COR-L47 (cell line): ENCODE measurements at places on chromosomes 16 and 17.

DNA sequence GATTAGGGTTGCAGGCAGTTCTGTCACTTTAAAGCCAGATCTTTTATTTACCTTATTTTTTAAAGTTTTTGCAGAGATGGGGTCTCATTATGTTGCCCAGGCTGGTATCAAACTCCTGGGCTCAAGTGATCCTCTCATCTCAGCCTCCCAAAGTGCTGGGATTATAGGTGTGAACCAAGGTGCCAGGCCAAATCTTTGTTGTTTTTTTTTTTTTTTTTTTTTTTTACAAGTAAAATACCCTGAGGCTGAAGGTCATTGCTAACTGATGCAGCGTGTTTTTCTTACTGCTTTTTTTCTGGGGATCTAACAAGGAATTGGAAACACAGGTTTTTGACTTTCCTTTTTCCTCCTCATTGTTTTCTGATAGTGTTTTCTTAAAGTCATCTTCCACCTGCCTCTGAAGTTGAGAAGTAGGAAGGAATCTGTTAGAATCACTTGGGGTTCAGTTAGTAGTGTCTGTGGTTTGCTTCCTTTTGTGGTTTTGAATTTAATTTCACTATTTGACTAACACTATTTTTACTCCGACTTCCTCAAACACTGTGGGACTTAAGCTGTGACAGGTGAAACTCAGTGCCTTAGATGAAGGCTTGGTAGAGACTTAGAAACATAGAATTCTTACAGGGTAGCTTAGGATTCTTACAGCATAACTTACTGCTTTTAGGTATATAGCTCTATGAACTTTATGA is 22.2 kb downstream of the CLTC start:
- DNase-seq = no peak

GRCh38 chr17:69757688-69758430 is 317.2 kb upstream of the KCNJ16 start:
- no peak for DNase-seq

GRCh38 chr16:21026846-21027245 is 123.8 kb downstream of the DNAH3 start:
- DNase-seq = no peak

GRCh38 chr16:48555597-48556242 is 54.3 kb downstream of the N4BP1 start:
- DNase-seq = no peak

- no peak for DNase-seq
These were observed 31.5 kb downstream of the SALL1 start for GRCh38 chr16:51119556-51119955.

DNA sequence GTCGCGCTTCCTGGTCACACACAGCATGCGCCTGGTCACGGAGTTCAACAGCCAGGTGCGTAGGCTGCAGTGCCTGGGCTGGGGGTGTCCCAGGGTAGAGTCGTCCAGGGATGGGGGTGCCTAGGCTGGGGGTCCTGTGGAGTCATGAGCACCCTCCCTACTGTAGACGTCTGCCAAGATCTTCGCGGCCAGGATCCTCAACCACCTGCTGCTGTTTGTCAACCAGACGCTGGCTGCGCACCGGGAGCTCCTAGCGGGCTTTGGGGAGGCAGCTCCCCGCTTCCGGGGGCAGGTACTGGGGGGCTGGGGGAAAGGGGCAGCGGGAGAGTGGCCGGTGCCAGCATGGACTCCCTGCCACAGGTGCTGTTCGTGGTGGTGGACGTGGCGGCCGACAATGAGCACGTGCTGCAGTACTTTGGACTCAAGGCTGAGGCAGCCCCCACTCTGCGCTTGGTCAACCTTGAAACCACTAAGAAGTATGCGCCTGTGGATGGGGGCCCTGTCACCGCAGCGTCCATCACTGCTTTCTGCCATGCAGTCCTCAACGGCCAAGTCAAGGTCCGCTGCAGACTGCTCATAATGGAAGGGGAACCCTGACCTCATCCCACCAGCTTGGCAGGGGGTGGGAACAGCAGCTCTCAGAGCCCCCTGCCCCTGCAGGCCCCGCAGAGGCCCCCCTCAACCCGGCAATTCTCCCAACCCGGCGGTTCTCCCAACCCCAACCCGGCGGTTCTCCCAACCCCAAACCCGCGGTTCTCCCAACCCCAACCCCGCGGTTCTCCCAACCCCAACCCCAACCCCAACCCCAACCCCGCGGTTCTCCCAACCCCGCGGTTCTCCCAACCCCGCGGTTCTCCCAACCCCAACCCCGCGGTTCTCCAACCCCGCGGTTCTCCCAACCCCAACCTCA is 2.4 kb downstream of the PDIA2 start:
- no peak for DNase-seq

DNA sequence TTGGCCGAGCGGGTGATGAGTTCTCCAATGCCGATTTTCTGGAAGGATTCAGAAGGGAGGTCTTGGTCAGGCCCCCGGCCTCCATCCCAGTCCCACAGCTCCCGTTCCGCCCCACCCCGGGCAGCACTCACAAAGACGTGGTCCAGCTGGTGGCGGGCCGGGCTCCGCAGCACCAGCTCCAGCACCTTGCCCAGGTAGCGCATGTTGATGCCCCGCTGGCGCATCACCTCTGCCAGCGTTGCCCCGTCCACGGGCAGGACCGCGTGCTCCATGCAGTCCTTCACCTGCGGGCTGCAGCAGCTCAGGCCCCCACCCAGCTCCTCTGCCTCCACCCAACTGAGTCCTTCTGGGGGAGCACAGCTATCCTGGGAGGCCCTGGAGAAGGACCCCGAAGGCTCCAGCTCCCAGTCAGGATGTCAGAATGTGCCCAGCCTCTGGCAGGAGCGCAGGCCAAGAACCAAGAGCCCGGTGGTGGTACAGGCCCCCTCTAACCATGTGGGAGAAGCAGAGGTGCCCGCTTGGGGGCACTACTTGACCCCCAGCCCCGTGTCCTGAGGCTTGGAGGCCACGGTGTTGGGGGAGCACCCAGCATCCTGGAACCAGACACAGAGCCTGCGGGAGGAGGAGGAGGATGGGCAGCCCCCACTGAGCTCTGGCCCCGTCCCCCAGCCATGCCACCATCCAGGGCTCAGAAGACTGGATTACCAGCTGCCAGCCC is 16.2 kb downstream of the CLUH start:
- DNase-seq = no peak
